ENCODE measurements at places on chromosomes 2 and 18. TPM values are rescaled to one million over a fixed set of nuclear protein-coding genes. Genes with fewer than 3 reads are reported as not detected.

DNA sequence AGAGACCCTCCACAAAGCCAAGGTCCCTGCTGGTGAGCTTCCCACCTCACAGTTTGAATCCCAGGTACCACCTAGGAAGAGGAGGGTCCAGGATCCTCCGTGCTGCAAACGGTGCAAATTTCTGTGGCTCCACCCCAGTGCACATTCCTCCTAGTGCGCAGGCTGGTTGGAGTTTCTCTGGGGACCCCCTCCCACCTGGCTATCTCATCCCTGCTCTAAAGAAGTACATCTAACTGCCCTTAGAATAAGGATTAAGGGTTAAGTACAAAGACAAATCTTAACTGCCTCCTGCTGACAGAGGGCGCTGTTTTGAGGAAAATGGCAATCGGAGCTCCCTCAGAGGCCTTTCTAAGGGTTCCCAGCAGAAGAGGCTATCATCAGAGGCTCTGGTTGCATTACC lies 109.6 kb upstream of the FSIP2 start:
- DNase-seq, result no peak

The PSD4 gene
- 0.32 TPM for total RNA-seq

GRCh38 chr18:44594799-44595467 lies 85.8 kb upstream of the SETBP1 start:
- no peak for DNase-seq

DNA sequence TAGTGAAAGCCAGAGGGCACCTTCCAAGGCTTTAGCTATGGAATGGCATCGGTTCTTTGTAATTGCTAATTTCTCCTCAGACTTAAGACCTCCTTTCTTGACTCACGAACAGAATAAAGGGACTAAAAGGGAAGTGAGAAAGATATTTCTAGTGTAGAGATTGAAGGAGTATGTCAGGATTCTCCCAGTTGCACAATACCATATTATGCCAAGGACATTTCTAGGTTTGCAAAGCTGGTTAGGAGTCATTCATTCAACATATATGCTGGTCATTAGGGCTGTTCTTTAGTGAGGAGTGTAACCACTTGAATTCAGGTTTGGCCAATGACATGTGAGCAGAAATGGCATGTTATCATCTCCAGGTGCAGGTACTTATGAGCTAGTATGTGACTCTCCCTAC lies 7.4 kb downstream of the REEP1 start:
- DNase-seq, result no peak

GRCh38 chr2:111702119-111702803 lies 181.7 kb downstream of the ANAPC1 start:
- DNase-seq, result no peak

- DNase-seq, result no peak
These were observed 23.0 kb downstream of the COPS9 start for GRCh38 chr2:240112914-240113690.

GRCh38 chr2:203693242-203693879 lies 13.1 kb upstream of the CD28 start:
- DNase-seq, result no peak

The REG3A gene
- not detected for total RNA-seq

GRCh38 chr2:197704434-197705120 lies 592 bp upstream of the MARS2 start:
- no peak for DNase-seq

The LONRF2 gene
- not detected for total RNA-seq

DNA sequence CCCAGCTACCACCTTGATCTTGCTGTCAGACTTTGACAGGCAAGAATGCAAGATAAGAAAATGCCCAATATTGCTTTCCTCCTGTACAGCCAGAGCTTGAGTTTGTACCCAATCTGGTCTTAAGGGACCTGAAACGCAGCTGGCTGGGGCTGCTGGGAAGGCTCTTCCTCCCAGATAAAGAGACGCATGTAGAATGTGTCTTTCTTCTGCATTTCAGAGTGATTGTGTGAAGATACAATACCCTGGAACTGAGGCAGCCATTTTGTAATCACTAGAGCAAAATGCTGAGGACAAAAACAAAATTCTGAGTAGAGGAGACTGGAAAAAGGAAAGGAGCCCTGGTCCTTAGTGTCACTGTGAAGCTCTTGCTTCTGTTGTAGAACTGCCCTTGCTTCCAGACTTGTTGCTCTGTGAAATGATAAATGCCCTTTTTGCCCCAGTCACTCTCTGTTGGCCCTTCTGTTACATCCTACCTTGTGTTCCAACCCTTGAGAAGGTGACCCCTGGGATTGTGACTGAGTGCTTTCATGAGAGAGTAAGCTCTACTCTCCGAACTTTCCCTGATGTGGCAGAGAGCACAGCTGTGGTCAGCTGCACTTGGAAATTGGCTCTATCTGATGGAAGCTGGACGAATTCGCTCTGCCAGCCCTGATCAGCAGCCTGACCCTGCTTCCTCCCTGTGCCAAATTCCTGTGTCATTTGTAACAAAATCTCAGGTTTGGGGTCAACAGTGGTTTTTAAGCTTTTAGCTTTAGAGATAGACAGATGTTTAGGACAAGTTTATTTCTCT lies 137.4 kb upstream of the RBMS1 start:
- DNase-seq, result no peak

DNA sequence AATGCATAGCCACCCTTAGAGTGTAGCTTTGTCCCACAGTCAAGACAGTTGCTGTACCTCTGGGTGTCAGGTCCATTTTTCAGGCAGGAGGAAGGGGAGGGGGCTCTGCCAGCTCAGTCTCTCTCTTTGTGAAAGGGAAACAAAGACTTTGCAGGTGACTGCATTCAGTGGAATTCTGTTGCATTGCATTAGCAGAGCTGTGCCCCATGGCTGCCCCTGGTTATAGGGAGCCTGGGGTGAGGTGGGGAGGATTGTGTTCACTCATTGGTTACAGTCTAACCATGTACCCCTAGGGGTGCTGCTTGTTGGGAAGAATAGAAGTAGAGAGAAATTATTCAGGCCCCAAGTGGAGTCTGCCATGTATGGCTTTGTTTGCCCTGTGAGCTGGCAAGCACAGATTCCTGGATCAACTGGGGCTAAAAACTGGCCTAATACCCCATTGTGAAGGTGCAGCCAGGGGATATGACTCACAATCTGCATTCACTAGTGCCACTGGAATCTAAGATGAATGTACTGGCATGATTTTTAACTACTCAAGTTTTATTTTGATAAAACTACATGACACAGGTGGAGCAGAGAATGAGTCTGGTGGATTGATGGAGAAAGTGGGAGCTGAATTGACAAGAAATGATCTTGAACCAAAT lies 118.4 kb downstream of the SH3BP4 start:
- DNase-seq, result no peak

DNA sequence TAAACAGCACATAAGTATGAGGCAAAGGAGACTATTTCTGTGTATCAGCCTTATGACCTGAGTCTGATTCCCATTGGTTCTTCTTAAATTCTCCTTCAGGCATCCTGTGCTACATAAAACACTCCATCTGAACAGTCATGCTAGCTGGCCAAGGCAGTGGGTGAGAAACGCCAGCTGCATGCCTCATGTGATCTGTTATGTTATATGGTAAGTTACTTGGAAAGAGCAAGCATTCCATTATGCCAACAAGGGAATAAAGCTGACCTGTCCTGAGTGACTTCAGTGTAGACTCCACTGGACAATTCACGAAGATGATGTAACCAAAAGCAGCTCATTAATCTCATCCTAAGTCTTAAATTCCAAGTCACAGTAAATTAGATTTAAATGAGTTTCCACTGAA lies 216.5 kb upstream of the FN1 start:
- DNase-seq, result no peak

- DNase-seq, result no peak
These were observed 85.2 kb downstream of the EIPR1 start for GRCh38 chr2:3292416-3292815.

GRCh38 chr2:172792711-172793110 lies 57.1 kb downstream of the RAPGEF4 start:
- DNase-seq, result no peak

All from pulmonary artery endothelial cell (primary cell).